ENCODE measurements at places on chromosomes 13 and 19.

DNA sequence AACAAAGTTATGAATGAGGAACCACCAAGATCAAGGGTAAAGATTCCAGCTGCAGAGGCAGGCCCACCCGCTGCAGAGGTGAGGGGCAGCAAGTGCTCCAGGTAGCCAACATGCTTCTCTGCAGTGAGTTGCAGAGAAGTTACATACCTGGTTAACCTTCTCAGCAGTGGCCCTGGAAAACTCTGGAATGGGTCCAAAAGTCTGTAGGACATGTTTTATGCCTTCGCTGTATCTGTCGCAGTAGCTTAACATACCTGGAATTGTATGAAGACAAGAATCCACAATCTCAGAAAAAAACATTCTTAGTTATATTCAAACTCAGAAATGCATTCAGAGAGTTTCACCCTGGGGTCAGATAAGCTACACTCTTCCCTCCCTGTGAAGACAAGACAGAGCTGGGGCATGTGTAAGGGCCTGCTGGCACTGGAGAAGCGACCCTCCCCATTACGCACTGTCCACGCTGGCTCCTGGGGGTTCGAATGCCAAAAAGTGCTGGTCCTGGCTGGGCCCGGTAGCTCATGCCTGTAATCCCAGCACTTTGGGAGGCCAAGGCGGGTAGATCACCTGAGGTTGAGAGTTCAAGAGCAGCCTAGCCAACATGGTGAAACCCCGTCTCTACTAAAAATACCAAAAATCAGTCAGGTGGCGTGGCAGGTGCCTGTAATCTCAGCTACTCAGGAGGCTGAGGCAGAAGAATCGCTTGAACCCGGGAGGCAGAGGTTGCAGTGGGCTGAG is 121.0 kb downstream of the CRYL1 start:
- DNase-seq: peak; percentile 8

GRCh38 chr13:89205856-89206520 is 1534.8 kb downstream of the SLITRK5 start:
- DNase-seq: no peak

- no peak for DNase-seq
These were observed 11.6 kb downstream of the C2CD4C start for GRCh38 chr19:397321-397720.

- DNase-seq: no peak
These were observed 3.9 kb downstream of the SHKBP1 start for GRCh38 chr19:40580619-40581018.

GRCh38 chr13:64556376-64556775 is 2673.8 kb downstream of the PCDH9 start:
- DNase-seq: no peak

- no peak for DNase-seq
These were observed 287.5 kb downstream of the ATP8A2 start for GRCh38 chr13:25659091-25659795.

- DNase-seq: no peak
These were observed 36.7 kb downstream of the DNAJC3 start for GRCh38 chr13:95713651-95714050.

- no peak for DNase-seq
These were observed 242.0 kb upstream of the TSHZ3 start for GRCh38 chr19:31591258-31591657.

- DNase-seq: no peak
These were observed 6.0 kb upstream of the RNF6 start for GRCh38 chr13:26228096-26228495.

DNA sequence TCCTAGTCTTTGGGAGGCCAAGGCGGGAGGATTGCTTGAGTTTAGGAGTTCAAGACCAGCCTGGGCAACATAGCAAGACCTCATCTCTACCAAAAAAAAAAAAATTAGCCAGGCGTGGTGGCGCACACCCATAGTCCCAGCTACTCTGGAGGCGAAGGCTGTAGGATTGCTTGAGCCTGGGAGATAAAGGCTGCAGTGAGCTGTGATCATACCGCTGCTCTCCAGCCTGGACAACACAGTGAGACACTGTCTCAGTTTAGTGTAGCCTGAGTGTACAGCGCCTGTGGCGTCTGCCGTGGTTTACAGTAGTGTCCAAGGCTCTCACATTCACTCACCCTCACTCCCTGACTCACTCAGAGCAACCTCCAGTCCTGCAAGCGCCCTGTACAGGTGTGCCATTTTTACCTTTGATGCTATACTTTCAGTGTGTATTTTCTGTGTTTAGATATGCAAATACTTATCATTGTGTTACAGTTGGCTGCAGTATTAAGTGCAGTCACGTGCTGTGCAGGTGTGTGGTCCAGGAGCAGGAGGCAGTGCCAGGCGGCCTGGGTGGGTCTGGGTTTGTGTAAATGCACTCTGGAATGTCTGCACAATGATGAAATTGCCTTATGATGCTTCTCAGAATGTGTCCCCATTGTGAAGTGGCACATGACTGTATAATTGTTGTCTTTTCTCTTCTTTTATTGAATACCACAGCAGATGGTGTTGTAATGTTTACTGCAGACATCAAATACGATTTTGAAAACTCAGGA is 36.1 kb upstream of the DCUN1D2 start:
- no peak for DNase-seq

DNA sequence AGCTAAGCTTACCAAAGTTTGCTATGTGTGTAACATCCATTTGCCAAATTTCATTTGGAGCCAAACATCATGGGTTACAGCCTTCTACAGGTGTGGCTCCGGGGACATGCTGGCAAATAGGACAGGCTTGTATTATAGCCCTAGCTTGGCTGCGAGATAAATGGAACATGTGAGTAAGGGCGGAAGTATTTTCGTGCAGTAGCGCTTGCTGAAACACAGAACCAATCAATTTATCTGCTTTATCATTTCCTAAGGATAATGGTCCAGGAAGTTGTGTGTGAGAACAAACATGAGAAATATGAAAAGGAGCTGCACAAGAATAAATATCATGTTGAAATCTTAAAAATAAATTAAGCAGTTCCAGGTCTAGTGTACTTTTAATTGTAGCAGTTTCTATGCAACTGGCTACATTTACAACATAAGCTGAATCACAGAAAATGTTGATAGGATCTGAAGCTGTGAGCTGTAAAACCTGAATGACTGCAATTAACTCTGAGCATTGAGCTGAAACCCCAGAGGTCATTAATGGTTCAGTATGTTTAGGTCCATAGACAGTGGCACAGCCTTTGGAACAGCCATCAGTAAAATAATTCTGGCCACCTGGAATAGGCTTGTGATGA is 22.2 kb upstream of the ZNF100 start:
- no peak for DNase-seq

- no peak for DNase-seq
These were observed 137.4 kb downstream of the SPRY2 start for GRCh38 chr13:80203496-80203895.

DNA sequence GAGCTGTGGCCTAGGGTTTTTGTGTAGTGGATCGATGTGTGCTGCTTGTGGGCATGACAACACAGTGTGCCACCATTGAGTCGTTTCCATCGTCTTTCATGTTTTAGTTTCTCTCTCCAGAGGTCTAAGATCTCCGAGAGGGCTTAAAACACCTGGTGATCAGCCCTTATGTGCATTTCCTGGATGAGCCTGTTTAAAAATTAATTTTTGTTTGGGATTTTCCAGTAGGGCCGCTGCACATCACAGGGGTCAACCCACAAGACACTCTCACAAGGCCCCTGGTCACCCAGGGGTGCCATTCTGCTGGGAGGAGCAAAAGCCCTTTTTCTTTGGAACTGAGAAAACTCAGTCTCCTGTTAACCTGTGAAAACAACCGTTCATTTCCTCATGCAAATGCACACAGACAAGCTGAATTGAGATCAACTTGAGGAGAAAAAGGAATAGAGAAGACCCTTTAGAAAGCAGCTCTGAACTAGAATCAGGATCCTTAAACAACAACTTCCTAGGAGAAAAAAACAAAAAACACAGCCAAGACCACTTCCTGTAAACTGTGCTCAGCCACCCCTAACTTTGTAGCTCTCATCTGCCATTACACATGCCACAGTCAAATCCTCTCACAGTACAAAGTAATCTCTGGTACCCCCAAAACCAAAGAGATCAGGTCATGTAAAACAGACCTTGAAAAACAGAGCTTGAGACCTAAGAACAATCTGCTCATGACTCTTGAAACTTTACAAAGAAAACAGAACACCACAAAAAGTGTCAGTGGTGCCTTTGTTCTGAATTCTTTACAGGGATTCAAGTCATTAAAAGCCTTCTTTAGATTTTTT is 8.3 kb upstream of the MTRF1 start:
- peak; percentile 31 for DNase-seq

GRCh38 chr19:6716610-6716970 is 3.9 kb downstream of the C3 start:
- no peak for DNase-seq

GRCh38 chr19:2089727-2090053 is 6.4 kb downstream of the MOB3A start:
- DNase-seq: no peak

DNA sequence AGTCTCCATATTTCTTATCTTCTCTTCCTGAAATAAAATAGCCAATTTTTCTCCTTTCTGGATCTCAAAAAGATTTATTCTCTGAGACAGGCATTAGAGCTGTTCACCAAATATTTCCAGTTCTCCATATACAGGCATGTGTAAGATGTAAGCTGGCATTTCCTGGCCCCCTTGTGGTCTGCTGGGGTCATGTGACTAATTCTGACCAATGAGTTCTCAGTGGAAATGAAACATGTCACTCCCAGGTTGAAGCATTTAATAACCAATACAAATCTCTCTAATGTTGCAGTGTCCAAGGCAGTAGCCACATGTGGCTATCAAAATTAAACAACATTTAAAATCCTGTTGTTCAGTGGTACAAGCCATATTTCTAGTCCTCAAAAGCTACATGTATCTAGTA is 14.8 kb upstream of the CACNA1A start:
- no peak for DNase-seq

- no peak for DNase-seq
These were observed 28.0 kb upstream of the RB1 start for GRCh38 chr13:48275507-48275906.

GRCh38 chr19:12847159-12848139 is 9.1 kb downstream of the MAST1 start:
- DNase-seq: peak; percentile 95

DNA sequence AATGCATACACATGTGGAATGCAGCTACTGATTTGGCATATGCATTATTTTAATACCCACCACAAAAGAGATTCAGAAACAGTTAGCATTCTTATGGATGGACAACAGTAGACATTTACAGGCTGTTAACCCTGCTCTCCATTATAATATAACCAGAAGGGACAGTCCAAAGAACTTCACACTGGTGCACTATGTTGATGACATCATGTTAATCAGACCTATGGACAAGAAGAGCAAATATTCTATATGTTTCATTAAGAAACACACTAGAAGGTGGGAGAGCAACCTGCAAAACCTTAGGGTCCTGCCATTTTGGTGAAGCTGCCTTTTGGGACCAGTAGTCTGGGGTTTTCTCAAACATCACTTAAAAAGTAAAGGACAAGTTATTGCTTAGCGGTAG is 701.3 kb downstream of the UQCRFS1 start:
- DNase-seq: no peak

DNA sequence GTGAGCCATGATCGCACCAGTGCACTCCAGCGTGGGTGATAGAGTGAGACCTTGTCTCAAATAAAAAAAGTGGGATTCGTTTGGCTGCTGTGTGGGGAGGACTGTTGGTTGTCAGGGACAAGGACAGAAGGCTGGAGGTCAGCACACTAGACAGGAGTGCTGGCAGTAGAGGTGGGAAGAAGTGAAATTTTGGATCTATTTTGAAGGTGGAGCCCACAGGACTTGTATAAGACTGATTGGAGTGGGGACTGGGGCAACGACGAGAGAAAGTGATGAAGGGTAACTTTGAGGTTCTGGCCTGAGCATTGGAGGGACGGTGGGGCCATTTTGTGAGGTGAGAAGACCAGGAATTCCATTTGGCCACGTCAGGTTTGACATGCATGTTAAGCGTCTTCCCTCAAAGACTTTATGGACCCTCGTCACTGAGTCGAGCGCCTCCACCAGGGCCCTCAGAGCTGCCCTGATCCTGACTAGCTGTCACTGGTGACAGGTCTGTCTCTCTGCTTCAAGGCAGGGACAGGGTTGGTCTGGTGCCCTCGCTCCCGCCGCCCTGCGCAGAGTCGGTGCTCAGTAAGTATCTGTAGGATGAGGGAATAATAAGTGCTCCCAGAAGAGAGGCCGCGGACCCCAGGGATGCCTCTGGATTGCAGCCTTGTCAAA is 673 bp downstream of the CTU1 start:
- DNase-seq: no peak

GRCh38 chr19:45786533-45786894 is 4.2 kb upstream of the DMPK start:
- no peak for DNase-seq

- DNase-seq: no peak
These were observed 899.3 kb downstream of the UQCRFS1 start for GRCh38 chr19:28313633-28314032.

DNA sequence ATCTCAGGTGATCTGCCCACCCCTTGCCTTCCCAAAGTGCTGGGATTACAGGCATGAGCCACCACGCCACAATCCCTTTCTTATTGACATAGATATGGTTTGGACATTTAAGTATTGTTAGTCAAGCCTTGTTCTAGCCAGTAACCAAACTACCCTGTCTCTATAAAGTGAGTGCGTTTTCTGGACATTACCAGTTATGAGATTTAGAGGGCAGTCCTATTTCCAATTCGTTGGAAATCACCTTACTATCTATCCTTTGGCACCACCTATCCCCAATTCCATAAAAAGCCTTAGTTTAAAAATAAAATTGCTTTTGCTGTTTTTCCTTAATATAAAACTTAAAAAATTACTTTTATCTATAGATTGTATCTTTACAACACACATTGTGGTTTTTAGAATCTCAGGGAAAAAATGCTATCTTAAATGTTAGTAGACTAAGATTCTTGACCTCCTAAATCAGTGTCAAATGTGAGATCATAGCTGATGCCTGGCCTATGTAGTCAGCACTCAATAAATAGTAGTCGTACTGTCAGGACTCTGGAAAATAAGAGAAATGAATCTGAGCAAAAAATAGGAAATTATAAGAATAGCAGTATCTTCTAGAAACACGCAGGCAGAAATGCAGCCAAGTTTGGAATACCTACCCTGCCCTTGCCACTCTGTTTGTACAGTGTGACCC is 57.0 kb downstream of the NUFIP1 start:
- DNase-seq: no peak

GRCh38 chr13:113406321-113407102 is 42.6 kb upstream of the GRTP1 start:
- DNase-seq: no peak

DNA sequence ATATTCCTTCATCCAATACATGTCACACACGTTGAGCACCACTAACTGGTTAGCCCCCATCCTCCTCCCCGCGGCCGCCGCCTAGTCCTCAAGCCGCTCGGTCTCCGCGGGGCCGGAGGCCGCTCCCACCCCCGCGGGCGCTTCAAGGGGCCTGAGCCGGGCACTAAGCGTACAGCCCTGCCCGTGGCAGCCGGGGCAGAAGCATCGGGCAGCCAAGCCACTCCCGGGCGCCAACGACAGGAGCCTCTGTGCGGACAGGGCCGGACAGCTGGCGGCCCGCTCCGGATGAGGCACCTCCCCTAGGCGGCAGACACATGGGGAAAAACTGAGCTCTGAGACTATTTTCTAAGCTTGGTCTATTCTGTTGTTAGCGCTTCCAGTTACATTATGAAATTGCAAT is 2.8 kb upstream of the ZNF543 start:
- DNase-seq: no peak

GRCh38 chr13:66314911-66315310 is 915.2 kb downstream of the PCDH9 start:
- DNase-seq: no peak
